ENCODE measurements at places on chromosomes 12 and 14.
A peak's percentile ranks its signal among the peaks of the same experiment; 100 is the strongest.

DNA sequence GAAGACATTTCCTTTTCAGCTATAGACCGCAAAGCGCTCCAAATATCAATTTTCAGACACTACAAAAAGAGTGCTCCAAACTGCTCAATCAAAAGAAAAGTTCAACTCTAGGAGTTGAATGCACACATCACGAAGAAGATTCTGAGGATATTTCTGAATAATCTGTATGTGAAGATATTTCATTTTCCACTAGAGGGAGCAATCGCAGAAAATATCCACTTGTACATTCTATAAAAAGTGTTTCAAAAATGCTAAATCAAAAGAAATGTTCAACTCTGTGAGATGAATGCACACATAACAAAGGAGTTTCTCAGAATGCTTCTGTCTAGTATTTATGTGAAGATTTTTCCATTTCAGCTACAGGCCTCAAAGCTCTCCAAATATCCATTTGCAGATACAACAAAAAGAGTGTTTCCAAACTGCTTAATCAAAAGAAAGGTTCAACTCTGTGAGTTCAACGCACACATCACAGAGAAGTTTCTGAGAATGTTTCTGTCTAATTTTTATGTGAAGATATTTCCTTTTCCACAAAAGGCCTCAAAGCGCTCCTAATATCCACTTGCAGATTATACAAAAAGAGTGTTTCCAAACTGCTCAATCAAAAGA is 643.8 kb upstream of the ALG10B start:
- no peak for DNase-seq

DNA sequence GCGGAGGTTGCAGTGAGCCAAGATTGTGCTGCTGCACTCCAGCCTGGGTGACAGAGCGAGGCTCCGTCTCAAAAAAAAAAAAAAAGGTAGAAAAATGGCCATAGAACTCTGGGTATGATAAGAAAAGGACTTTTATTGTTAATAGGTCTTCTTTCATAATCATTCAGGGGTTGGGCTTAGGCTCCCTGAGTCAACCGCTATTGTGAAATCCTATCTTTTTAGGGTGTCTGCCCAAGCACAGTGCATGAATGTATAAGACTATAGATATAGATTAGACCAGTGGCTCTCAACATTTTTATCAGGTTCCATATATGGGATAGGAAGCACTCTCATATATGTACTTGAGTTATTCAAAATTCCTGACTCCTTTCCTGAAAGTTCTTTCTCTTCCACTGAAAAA is 48.7 kb upstream of the USP15 start:
- DNase-seq: no peak

DNA sequence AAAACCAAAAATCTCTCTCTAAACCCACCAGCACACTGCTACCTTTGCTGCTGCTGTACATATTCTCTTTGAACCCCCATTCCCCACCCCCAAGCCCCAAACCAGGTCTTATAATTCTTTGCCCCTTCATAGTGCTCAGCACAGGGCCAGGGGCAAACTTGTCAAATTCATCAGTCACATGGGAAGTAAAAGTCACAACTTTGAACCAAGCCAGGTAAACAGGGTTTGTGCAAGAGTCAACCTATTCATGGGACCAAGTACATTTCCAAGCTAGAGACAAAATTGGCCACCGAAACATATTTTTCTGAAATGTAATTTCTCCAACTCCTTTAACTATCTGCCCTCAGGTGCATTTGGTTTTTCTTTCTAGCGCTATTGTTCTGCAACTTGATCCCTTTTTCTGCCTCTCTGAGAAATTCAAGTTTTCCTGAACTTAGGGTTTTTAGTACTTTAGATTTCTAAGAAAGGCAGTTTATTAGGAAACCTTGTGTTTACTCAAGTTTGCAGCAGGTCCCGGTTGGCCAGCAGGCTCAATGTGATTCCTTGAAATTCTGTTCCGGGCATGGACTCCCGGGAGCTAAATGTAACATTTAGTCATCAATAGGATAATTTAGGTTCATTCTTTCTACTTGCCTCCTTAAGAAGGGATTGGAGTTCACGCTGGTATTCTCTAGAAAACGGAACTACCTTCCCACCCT is 230.5 kb downstream of the EFCAB11 start:
- DNase-seq: no peak

GRCh38 chr12:70366581-70367257 is 629 bp downstream of the KCNMB4 start:
- DNase-seq: peak; percentile 40

DNA sequence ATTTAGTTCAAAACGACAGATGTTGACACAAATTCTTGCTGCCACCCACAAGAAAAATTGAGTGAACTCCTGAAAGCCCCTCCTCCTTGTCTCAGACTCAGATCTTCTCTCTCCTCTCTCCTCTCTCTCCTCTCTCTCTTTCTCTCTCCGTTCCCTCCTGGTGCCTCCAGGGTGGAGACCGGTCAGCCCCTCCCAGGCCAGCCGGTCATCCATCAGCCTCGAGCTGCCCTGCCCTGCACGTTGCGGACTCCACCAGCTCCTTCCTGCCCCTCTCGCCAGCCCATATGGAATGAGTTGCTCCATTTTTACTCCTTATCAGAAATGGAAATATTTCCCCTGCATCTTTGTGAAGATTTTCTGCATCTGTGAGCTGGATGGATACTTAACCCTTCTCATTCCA is 103.8 kb downstream of the TBX5 start:
- no peak for DNase-seq

DNA sequence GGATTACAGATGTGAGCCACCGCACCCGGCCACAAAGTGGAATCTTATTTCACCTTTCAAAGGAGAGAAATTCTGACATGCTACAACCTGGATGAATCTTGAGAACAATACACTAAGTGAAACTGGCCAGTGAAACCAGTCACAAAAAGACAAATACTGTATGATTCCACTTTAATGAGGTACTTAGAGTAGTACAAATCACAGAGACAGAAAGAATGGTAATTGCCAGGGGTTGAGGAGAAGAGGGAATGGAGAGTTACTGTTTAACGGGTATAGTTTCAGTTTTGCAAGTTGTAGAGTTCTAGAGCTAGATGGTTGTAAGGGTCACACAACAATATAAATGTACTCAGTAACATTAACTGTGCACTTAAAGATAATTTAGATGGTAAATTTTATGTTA is 33.4 kb downstream of the ADIPOR2 start:
- DNase-seq: no peak

DNA sequence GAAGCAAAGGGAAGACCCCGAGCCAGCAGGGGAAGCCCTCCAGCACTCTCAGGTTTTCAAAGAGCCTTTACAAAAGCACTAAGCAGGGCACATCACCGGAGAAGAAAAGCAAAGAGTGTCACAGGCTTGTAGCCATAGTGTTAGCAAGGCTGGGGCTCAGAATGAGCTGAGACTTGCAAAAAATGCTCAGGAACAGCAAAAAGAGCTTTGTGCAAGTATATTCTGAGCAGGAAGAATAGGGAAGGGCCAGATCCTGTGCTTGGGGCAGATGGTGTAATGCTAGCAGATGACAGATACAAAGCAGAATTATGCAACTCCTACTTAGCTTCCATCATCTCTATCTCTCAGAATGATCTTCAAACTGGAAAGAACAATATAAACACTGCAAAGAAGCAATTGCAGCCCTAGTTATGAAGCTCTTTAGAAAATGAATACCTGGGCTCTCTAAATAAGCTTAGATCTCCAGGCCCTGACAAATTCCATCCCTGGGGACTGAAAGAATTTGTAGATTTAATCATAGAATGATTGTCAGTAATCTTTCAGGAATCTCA is 23.7 kb upstream of the PARP11 start:
- no peak for DNase-seq

DNA sequence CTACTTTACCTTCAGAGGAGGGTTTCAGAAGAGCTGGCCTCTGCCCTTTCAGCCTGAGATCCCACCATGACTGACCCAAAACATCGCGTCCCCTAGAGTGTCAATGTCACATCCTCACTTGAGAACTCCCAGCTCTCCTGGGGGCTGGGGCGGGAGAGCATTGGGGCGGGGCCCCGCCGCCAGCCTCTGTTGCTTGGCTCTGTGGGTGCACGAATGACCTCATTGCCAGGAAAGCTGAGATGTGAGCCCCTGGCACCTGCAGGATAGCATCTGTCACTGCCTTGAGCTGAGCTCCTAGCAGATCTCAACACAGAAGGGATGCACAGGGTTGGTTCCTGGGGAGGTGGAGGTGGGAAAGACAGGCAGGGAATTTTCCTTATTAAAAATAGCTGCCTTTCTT is 20.6 kb upstream of the MYL2 start:
- no peak for DNase-seq
